ENCODE measurements at places on chromosomes 16 and 17. TPM values are rescaled to one million over a fixed set of nuclear protein-coding genes. Genes with fewer than 3 reads are reported as not detected.

IL34 gene
- polyA plus RNA-seq = 1.3 TPM

CD7 gene
- polyA plus RNA-seq = 0.34 TPM

SOCS7 gene
- 19.8 TPM for polyA plus RNA-seq

PLCG2 gene
- 33.5 TPM for polyA plus RNA-seq

C17orf67 gene
- polyA plus RNA-seq = 2.2 TPM

SGCA gene
- 0.47 TPM for polyA plus RNA-seq

RBL2 gene
- 97.4 TPM for polyA plus RNA-seq

OSGIN1 gene
- 0.59 TPM for polyA plus RNA-seq

SLC12A3 gene
- 49.8 TPM for polyA plus RNA-seq

MPV17L gene
- 9.0 TPM for polyA plus RNA-seq

SLX1A gene
- 23.1 TPM for polyA plus RNA-seq

GCGR gene
- 17.7 TPM for polyA plus RNA-seq

ACAP1 gene
- 12.5 TPM for polyA plus RNA-seq

ALOX15 gene
- 0.32 TPM for polyA plus RNA-seq

DNASE1L2 gene
- 0.36 TPM for polyA plus RNA-seq

SLC35G6 gene
- not detected for polyA plus RNA-seq

FLYWCH1 gene
- 45.4 TPM for polyA plus RNA-seq

CUEDC1 gene
- 47.7 TPM for polyA plus RNA-seq

NTHL1 gene
- polyA plus RNA-seq = 15.2 TPM

PMFBP1 gene
- polyA plus RNA-seq = 7.6 TPM

KRT23 gene
- 1.4 TPM for polyA plus RNA-seq

SOCS1 gene
- polyA plus RNA-seq = 7.2 TPM
